ENCODE measurements at places on chromosomes 16 and 17. TPM values are rescaled to one million over a fixed set of nuclear protein-coding genes. Genes with fewer than 3 reads are reported as not detected.

Gene KCNJ18
- polyA plus RNA-seq = not detected

Gene TBC1D3E
- polyA plus RNA-seq = not detected

Gene EPN3
- polyA plus RNA-seq = 22.6 TPM

Gene BMERB1
- polyA plus RNA-seq = 36.9 TPM

Gene SERPINF2
- polyA plus RNA-seq = 1.1 TPM

Gene CA7
- polyA plus RNA-seq = not detected

Gene ABCA9
- 29.5 TPM for polyA plus RNA-seq

Gene KRT15
- not detected for polyA plus RNA-seq

Gene KCNH4
- 0.14 TPM for polyA plus RNA-seq

Gene P2RX5
- 9.1 TPM for polyA plus RNA-seq

Gene PTGES3L
- polyA plus RNA-seq = 60.3 TPM

Gene TBC1D26
- polyA plus RNA-seq = not detected

Gene SLFN11
- 9.2 TPM for polyA plus RNA-seq

Gene RPRML
- not detected for polyA plus RNA-seq

Gene ZNF778
- 1.6 TPM for polyA plus RNA-seq

Gene IL34
- polyA plus RNA-seq = 1.9 TPM

Gene MT1H
- not detected for polyA plus RNA-seq

Gene NTN3
- polyA plus RNA-seq = 0.59 TPM

Gene C16orf86
- 6.0 TPM for polyA plus RNA-seq

Gene KRTAP4-6
- polyA plus RNA-seq = not detected

Gene DYNC1LI2
- 42.0 TPM for polyA plus RNA-seq

Gene MFAP4
- 95.2 TPM for polyA plus RNA-seq

Gene ZSCAN10
- not detected for polyA plus RNA-seq

Gene RAB40B
- polyA plus RNA-seq = 14.8 TPM

Gene IFI35
- 19.1 TPM for polyA plus RNA-seq

Gene CCL17
- not detected for polyA plus RNA-seq

Gene NPIPA5
- 16.5 TPM for polyA plus RNA-seq

Gene PPL
- 5.0 TPM for polyA plus RNA-seq

Gene RCVRN
- polyA plus RNA-seq = 0.27 TPM

Gene HOXB8
- not detected for polyA plus RNA-seq

Gene CCDC92B
- 0.20 TPM for polyA plus RNA-seq

Gene GAS2L2
- 0.14 TPM for polyA plus RNA-seq

Gene RAPGEFL1
- polyA plus RNA-seq = 3.8 TPM

Gene MT2A
- polyA plus RNA-seq = 140 TPM

Gene SPN
- polyA plus RNA-seq = 2.6 TPM

Gene ACE
- 5.1 TPM for polyA plus RNA-seq

Gene FSCN2
- polyA plus RNA-seq = 0.48 TPM

Gene KCNG4
- not detected for polyA plus RNA-seq

Gene EPOP
- polyA plus RNA-seq = 2.1 TPM

Gene BAIAP2
- polyA plus RNA-seq = 31.8 TPM

Gene CACNG4
- polyA plus RNA-seq = 0.16 TPM

Gene ITGAL
- 0.61 TPM for polyA plus RNA-seq

Gene MYO18A
- 248 TPM for polyA plus RNA-seq

Gene CFDP1
- 40.8 TPM for polyA plus RNA-seq

Gene KIFC3
- polyA plus RNA-seq = 39.9 TPM

Gene SAMD14
- 3.3 TPM for polyA plus RNA-seq

Gene EDC4
- 21.7 TPM for polyA plus RNA-seq

Gene COPZ2
- polyA plus RNA-seq = 55.4 TPM

Gene PSMB10
- 92.8 TPM for polyA plus RNA-seq

Gene CALB2
- polyA plus RNA-seq = 0.95 TPM

Gene RBFOX1
- 22.5 TPM for polyA plus RNA-seq

Data from right cardiac atrium (tissue), 5 donors.